Fibroblast of lung (primary cell): ENCODE measurements at places on chromosomes 12 and 14. TPM values are rescaled to one million over a fixed set of nuclear protein-coding genes. Genes with fewer than 3 reads are reported as not detected.

Gene ALDH1L2
- 37.8 and 88.2 TPM in 2 replicates for polyA plus RNA-seq

Gene KRT73
- polyA plus RNA-seq, result not detected in 2 replicates

Gene DHH
- 0.01 TPM in 2 replicates for polyA plus RNA-seq

Gene GPR84
- 0.03 TPM in 1 of 2 replicates, not detected in the other for polyA plus RNA-seq

Gene ABCC9
- polyA plus RNA-seq, result 5.9 and 31.1 TPM in 2 replicates

Gene AKAP5
- polyA plus RNA-seq, result 0.19 and 0.30 TPM in 2 replicates

Gene NUAK1
- polyA plus RNA-seq, result 4.6 and 20.7 TPM in 2 replicates
